ENCODE measurements at places on chromosomes 2 and 18.

GRCh38 chr2:108612514-108613183 lies 78.4 kb downstream of the LIMS1 start:
- peak; percentile 41 for DNase-seq

DNA sequence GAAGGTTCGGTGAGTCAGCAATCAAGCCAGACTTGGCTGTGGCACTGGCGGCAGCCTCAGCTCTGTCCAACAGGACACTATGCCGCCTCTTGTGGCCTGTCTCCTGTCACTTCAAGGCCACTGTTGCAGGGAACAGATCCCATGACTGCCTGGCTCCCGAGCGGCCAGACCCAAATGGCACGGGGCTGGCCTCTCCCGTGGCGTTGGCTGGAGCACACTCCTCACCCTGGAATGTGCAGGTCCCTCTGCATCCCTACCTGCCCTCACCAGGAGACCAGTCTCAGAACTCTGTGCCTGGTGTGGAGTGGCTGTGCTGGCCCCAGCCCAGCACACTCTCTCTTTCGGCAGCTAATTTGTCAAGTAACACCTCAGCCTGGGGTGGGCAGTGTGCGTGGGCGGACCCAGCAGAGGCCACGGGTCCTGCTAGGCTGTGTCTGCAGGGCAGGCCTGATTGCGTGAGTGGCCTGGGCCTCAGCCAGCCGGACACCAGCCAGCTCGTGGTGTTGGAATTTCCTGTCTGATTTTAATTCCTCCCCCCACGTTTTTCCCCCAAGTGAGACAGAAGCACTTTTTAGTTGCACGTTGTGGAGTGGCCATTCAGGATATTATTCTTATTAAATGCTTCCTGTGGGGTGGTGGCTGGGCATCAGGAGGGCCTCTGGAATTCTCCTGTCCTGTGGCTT lies 179.3 kb downstream of the GLI2 start:
- DNase-seq = no peak

DNA sequence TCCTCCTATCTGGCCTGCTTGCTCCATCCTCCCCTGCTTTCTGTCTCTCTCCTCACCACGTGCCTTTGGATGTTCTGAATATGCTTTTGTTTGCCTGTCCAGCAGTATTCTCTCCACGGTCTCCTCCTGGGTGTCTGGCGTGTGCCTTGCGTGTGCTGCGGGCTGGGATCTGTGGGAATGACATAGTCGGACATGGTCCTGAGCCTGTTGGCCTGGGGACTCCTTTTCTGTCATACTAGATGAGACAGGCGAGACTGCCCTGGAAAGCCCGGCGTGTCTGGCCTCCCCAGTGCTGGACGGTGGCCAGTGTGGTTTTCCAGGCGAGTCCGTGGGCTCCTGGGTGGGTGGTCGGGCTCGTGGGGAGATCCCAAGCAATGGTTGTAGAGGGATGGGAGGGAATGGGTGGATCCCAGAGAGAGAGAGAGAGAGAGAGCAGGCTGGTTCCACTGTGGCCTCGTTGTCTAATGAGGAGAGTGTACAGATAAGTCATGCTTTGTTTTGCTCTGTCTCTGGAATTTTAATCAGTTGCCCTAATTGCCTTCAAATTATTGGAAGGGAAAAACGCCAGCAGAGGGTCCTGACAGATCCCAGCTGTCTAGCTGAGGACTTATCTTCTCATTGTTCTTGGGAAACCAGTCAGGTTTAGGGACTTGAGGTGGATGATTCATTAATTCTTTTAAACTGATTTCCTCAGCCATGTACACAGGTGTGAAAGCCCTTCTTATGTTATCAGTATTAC lies 58.3 kb downstream of the HPCAL1 start:
- DNase-seq = no peak

- DNase-seq = no peak
Measured at GRCh38 chr18:63097178-63097577, 222.4 kb downstream of the BCL2 start.

GRCh38 chr2:9004338-9005204 lies 1.1 kb upstream of the MBOAT2 start:
- no peak for DNase-seq

DNA sequence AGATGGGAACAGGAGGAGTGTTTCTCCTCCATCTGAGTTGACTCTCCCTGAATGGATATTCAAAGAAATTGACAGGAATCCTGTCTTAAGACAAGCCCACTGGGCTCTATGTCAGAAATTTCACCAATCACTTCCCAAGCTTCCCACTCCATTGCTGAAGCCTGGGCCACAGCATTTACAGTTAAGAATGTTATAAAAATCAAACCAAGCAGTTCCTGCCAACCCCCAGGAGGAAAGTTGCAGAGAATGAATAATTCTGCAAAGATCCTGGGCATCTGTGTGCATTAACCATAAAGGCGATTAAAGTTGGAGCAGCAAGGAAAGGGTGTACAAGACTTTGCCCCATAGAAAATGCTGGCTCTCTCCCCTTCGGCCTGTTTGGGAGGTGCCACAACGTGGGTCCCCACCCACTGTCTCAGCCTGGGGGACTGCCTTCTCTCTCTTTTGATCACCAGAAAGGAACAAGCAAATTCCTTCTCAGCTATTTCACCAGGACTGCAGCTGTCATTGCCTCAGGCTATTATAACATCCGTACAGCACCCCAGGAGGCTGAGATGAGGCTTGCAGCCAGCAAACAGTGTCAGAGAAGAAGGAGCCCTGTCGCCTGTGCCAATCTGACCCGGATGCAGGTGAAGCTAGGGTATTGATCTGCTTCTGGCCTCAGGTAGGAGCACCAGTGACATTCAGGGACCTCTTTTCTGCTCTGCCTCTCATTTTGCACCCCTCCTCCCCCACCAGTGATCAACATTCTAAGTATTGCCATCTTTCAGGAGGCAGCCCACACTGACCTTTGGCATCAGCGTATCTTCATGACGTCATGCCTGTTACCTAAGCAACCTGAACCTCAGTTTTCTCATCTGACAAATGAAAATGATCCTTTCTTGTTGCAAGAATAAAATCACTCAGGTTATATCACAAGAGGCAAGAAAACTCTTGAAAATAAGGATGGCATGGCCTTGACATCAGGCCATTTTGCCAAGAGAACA lies 219.0 kb downstream of the SH3BP4 start:
- DNase-seq = no peak

DNA sequence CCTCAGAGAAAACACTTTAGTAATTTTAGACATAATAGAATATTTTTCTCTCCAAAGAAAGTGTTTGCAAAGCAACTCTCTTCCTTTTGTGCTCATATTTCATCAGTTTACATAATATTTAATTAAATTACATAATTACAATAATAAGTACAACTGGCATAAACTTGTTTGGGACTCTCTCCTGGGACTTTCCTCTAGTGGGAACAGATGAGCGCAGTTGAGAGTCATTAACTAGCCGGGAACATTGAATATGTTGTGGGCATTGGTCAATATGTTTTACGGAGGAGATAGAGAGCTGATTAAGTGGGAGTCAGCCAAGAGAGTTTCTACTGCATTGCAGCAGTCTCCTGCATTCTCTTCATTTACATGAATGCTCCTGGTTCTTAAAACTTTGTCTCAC lies 607.7 kb downstream of the ARHGAP15 start:
- DNase-seq = no peak

DNA sequence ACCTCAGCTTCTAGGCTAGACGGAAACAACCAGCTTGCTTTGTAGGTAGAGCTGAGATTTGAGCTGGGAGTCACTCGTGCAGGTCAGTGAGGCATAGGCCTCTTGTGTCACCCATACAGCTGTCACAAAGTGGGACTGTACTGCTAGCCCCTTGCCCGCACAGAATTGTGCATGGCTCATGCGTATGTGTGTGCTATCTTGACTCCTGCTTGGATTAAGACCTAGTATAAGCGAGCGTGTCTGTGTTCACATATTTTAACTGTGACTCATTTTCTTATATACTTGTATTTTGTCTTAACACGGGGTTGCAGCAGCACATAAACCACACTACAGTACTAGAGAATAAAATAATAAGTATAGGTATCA lies 20.1 kb downstream of the CEP68 start:
- no peak for DNase-seq
